Tibial artery (tissue), 4 donors: ENCODE measurements at places on chromosomes 12 and 14.

GRCh38 chr14:54330876-54331275, 65.9 kb upstream of the CDKN3 start:
- no peak for DNase-seq
- peaks cover 4% of the 10 kb centered on the region for H3K4me1 ChIP-seq
- no peaks in the 10 kb centered on the region for H3K27me3 ChIP-seq
- H3K4me3 ChIP-seq = no peak overlapping the region

DNA sequence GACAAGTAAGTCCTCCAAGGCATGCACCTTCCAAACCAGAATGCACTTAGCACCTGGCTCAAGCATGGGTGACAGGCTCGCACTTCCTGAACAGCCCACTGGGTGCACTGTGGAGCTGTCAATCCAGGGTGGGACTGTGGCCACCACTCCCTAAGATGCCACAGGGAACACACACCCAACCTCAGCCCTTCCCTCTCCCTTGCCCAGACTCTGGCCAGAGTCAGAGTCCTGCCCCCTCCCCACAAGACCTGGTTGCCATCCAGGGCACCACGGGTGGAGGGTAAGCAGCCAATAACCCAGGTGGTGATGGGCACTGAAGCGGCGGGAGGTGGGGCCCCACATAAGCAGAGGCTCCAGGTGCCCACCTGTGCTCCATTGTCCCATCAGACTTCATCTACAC, 160.6 kb downstream of the MYRFL start:
- peaks cover 14% of the 10 kb centered on the region for H3K4me1 ChIP-seq

DNA sequence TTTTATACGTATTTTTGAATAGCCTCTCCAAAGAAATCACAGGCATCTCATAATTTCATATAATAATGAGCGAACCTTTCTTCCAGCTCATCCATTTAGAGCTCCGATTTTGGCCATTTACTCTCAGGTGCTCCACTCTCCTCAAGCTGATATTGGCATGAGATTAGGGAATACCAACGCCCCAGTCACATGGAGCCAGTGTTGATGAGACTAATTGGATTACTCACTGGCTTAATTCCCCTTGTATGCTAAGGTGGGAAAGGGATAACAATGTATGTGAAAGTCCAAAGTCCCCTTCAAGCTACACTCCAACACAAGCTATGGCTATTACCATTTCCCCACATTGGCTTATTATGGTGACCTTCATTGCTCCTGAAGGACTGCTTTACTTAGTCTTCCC, 76.6 kb upstream of the NAV3 start:
- H3K27ac ChIP-seq = no peak overlapping the region
- H3K27me3 ChIP-seq = no peaks in the 10 kb centered on the region
- no peaks in the 10 kb centered on the region for H3K4me1 ChIP-seq
- H3K4me3 ChIP-seq = no peak overlapping the region
- DNase-seq = no peak

DNA sequence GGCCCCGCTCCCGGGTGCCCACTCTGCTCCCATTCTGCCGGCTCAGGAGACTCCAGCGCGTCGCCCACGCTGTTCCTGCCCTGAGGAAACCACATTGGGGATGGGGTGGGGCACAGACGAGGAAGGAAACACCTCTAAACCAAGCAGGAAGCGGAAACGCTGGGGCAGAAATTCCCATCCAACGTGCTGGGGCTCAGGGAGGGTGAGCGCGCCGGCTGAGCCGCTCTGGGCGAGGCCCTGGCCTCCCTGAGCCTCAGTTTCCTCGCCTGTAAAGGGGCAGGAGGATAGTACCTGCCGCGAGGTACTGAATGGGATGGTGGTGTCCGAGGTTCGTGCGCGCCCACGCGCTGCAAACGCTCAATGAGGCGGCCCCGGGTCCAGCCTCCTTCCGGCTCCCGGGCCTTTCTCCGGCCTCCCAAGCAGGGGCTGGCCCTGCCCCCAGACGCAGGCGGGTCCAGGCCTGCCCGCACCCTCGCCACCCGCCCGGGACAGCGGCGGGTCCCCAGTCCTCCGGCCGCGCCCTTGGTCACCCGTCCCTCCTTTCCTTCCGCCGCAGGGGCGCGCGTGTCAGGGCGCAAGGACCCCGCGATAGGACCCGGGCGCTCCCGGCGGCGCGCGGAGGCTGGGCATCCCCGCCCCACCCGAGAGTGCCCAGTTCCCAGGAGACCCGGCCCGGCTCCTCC, 673 bp downstream of the BEGAIN start:
- H3K27me3 ChIP-seq = no peaks in the 10 kb centered on the region
- peak overlapping the region; percentile 21 for H3K4me3 ChIP-seq
- no peaks in the 10 kb centered on the region for H3K36me3 ChIP-seq
- H3K4me1 ChIP-seq = peaks cover 9% of the 10 kb centered on the region

DNA sequence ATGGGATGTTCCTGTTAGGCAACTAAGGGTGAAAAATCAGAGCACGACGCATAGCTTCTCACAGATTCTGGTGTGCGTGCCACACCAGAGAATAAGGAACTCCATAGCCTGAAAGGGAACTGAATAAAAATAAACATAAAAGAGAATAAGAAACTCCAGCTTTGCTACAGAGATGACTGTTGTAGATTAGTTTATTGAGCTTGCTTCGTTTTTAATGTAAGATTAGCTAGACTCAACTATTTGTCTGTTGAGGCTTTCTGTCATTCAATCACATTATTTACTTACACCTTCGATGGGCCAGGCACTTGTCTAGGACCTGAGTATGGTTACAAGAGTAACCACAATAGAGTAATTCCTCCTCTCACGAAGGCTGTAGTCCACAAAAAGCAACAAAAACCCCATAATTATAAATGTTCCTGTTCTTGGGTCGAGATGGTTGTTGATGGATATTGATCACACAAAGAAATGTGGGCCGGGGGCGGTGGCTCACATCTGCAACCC, 807 bp upstream of the ZCCHC8 start:
- H3K27me3 ChIP-seq = no peaks in the 10 kb centered on the region
- H3K4me3 ChIP-seq = peak overlapping the region; percentile 63
- peak overlapping the region; percentile 92 for H3K27ac ChIP-seq
- DNase-seq = no peak

DNA sequence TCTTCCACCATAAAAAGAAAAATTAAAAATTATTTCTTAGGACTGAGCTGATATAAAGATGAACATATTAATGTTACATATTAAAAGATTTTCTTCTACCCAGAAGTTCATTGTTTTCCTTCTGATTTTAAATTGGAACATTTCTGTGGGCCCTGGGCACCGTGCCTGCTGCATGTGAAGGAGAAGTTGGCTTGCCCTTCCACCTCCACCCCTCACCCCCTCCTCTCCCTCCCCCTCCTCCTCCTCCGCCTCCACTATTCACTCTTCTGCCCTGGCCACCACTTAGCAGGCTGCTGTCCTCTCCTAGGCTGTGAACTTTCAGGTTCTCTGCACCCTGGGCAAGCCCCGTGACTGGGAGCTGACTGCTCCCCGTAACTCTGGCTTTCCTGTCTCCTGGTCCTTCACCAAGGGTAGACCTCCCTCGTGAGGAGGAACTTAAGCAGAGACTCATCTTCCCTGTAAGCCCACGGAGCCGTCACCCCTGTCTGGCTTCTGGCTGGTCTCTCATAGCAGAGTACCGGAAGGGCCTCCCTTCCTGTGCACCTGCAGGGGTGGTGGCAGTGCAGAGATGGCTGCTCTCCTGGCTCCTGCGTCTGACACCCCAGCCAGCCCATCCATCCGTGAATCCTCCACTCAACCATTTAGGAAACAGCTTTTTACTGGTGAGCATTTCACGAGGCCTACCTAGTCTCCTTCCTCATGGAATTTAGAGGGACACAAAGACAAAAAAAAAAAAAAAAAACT, 12.8 kb downstream of the TUNAR start:
- H3K27me3 ChIP-seq = no peaks in the 10 kb centered on the region
- no peak for DNase-seq
- no peak overlapping the region for H3K4me3 ChIP-seq
